ENCODE measurements at places on chromosomes 6 and 20. TPM values are rescaled to one million over a fixed set of nuclear protein-coding genes. Genes with fewer than 3 reads are reported as not detected.

The BACH2 gene
- total RNA-seq, result 63.4 TPM

The CCDC167 gene
- total RNA-seq, result 35.9 TPM

The MOCS1 gene
- total RNA-seq, result 5.7 TPM

The HMGCLL1 gene
- 45.2 TPM for total RNA-seq

The TXLNB gene
- 0.25 TPM for total RNA-seq

The ERVFRD-1 gene
- total RNA-seq, result not detected

The ARHGAP40 gene
- total RNA-seq, result not detected

The GNL1 gene
- 27.8 TPM for total RNA-seq

Measured in temporal lobe (tissue), 4 donors.